ENCODE measurements at places on chromosomes 2 and 18. TPM values are rescaled to one million over a fixed set of nuclear protein-coding genes. Genes with fewer than 3 reads are reported as not detected.

The CYRIA gene
- total RNA-seq, result 12.5 TPM

The FSHR gene
- total RNA-seq, result not detected

The NTSR2 gene
- total RNA-seq, result not detected

The IL18R1 gene
- 22.2 TPM for total RNA-seq

The C2orf72 gene
- total RNA-seq, result 0.14 TPM

The CHRNG gene
- not detected for total RNA-seq

The TMEM169 gene
- total RNA-seq, result not detected

The CD207 gene
- not detected for total RNA-seq

The RGPD3 gene
- 0.27 TPM for total RNA-seq

The POTEE gene
- total RNA-seq, result not detected

The ALLC gene
- total RNA-seq, result not detected

The C2orf80 gene
- total RNA-seq, result not detected

The FBLN7 gene
- total RNA-seq, result 5.1 TPM

The BIRC6 gene
- total RNA-seq, result 160 TPM

The TCF23 gene
- not detected for total RNA-seq

The VIL1 gene
- not detected for total RNA-seq

The CCDC102B gene
- total RNA-seq, result 24.6 TPM

The ASAP2 gene
- total RNA-seq, result 58.1 TPM

The UPP2 gene
- total RNA-seq, result not detected

The IL36B gene
- total RNA-seq, result not detected

The ALPG gene
- not detected for total RNA-seq

The E2F6 gene
- 16.6 TPM for total RNA-seq

The CTIF gene
- 125 TPM for total RNA-seq

The FAM117B gene
- 5.6 TPM for total RNA-seq

The OTOF gene
- 0.28 TPM for total RNA-seq

The LRRC30 gene
- total RNA-seq, result not detected

The UGGT1 gene
- 86.2 TPM for total RNA-seq

The SPRED2 gene
- 21.9 TPM for total RNA-seq

The TOGARAM2 gene
- 0.49 TPM for total RNA-seq
